Activated naive CD4-positive, alpha-beta T cell treated with anti-CD3 and anti-CD28 coated beads, Interleukin-2, amount 50 U/mL, for 72 hours (primary cell): ENCODE measurements at places on chromosomes 2 and 18. TPM values are rescaled to one million over a fixed set of nuclear protein-coding genes. Genes with fewer than 3 reads are reported as not detected.

Gene ACVR2A
- 6.8 TPM for total RNA-seq

Gene CNDP1
- total RNA-seq: not detected

Gene DPP10
- total RNA-seq: not detected

GRCh38 chr2:155099784-155100183 lies 401.3 kb downstream of the KCNJ3 start:
- DNase-seq: no peak

DNA sequence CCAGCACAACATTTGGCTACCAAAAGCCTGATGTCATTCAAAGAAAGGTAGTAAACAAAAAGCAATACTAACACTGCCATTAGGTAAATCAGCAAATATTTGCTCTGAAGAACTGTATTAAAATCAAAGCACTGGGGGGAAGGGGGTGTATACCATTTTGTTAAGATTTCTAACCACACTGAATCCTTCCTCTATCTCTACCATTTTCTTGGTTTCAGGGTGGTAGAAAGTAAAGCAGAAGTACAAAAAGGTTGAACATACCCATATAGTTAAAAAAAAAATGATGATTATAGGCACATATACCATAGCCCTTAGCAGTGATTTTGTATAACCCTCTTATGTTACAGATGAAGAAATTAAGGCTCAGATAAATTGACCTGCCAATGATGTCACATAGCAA lies 437.6 kb downstream of the ZEB2 start:
- no peak for DNase-seq

GRCh38 chr18:63887424-63887823 lies at the start of gene SERPINB2:
Gene SERPINB2, plus strand, starts transcription at chr18:63887705. Its CDS starts 3,740 bp downstream, at chr18:63891445.
- no peak for DNase-seq

- no peak for DNase-seq
Observed at GRCh38 chr2:104539649-104540048, 314.3 kb upstream of the POU3F3 start.

DNA sequence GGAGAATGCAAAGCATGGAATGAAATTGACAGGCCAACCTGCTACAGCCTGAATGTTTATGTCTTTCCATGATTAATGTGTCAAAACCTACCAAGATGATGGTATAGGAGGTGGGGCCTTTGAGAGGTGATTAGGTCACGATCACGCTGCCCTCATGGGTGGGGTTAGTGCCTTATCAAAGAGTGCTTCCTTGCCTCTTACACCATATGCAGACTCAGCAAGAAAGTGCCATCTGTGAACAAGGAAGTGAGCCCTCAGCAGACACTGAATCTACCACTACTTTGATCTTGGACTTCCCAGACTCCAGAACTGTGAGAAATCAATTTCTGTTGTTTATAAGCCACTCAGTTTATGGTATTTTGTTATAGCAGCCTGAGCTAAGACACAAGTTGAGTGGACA lies 147.5 kb upstream of the BCL2L11 start:
- no peak for DNase-seq
